ENCODE measurements at places on chromosomes 11 and 22. TPM values are rescaled to one million over a fixed set of nuclear protein-coding genes. Genes with fewer than 3 reads are reported as not detected.

GRCh38 chr22:47572443-47572842 lies 810.0 kb downstream of the TBC1D22A start:
- no peak for DNase-seq

Gene DPAGT1
- 34.8 TPM for total RNA-seq

Gene CELSR1
- 49.9 TPM for total RNA-seq

Gene CDC42EP1
- 68.5 TPM for total RNA-seq

Gene HTR3B
- 0.16 TPM for total RNA-seq

DNA sequence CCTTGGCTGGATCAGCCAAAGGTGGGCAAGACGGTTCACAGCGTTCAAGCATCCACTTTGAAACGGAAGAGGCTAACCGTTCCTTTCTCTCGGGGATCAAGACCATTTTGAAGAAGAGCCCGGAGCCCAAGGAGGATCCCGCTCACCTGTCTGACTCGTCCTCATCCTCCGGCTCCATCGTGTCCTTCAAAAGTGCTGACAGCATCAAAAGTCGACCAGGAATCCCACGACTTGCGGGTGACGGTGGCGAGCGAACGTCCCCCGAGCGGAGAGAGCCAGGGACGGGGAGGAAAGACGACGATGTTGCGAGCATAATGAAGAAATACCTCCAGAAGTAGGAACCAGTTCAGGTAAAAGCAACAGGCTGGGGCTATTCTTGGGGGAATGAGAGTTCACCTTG lies 141.9 kb upstream of the SEZ6L start:
- no peak for DNase-seq

GRCh38 chr11:104999721-105000120 lies 23.2 kb downstream of the CASP5 start:
- no peak for DNase-seq

GRCh38 chr22:38513063-38513462 lies 7.0 kb upstream of the DDX17 start:
- DNase-seq, result no peak

Gene SLC22A8
- 0.41 TPM for total RNA-seq

DNA sequence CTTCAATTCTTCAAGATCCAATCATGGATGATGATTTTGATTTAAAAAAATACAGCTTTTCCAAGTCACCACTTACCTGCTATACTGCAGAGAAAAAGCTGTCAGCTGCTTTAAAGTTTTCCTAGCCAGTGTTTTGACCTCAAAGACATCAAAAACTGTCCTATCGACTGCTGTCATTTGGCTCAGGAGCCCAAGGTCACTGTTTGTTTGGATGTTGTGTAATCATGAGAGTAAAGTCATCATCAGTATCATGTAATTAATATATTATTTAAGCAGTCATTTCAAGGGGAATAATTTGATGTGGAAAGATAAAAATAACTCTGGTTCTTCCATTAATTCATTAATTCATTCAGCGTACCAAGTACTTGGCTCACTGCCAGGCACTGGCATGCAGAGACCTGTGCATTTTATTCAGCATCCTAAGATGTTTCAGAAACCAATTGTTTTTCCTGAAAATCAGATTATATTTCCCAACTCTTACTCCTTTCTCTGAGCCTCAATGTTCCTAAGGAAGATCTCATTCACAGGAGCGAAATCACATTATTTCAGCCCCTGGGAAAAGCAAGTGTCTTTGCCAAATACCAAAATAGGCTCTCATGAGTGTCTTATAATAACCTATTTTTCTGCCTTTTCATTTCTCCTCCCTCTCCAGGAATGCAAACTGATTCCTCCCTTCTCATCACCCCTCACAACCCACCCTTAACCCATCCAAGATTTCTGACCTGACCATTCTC lies 59.9 kb downstream of the SLC1A2 start:
- no peak for DNase-seq

DNA sequence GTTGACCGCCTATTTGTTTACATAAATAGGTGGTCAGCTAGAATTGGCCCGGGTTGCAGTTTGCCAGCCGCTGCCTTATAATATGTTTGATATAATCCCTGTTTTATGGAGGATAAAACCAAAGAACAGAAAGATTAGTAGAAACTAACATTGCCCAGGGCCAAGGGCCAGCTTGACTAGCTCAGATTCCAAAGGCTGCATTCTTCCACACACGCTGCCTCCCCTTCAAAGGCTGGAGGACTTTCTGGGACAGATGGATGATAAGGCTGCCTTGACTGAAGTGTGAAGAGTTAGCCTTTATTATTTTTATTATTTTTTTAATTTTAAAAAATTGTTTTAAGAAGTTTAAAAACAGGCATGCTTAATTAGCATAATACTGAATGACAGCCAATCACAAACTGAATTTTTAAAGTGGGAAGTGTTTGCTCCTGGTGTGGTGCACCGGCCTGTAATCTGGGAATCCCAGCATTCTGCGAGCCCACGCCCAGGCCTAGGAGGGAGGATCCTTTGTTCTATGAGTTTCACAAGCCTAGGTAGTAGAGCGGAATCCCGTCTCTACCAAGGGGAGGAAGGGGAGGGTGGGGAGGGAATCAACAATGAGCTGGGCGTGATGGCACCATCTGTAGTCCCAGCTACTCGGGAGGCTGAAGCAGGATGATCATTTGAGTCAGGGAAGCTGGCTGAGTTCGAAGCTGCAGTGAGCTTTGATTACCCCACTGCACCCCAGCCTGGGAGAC lies 114.9 kb downstream of the NAV2 start:
- no peak for DNase-seq

GRCh38 chr11:35146074-35146521 lies 7.1 kb downstream of the CD44 start:
- DNase-seq, result no peak
